Urinary bladder (tissue), 4 donors: ENCODE measurements at places on chromosomes 2 and 18. TPM values are rescaled to one million over a fixed set of nuclear protein-coding genes. Genes with fewer than 3 reads are reported as not detected.

GRCh38 chr2:29920631-29921559 is 491 bp downstream of the ALK start:
- no peak for DNase-seq

GRCh38 chr18:52850031-52850560 is 510.1 kb downstream of the DCC start:
- DNase-seq = no peak

- DNase-seq = no peak
Measured at GRCh38 chr2:18482666-18483065, 77.8 kb downstream of the RDH14 start.

KIAA2012 gene
- 0.05 TPM for polyA plus RNA-seq

ASIC4 gene
- polyA plus RNA-seq = 0.18 TPM

GRCh38 chr2:68835621-68836020 is 35.6 kb downstream of the BMP10 start:
- no peak for DNase-seq

DNA sequence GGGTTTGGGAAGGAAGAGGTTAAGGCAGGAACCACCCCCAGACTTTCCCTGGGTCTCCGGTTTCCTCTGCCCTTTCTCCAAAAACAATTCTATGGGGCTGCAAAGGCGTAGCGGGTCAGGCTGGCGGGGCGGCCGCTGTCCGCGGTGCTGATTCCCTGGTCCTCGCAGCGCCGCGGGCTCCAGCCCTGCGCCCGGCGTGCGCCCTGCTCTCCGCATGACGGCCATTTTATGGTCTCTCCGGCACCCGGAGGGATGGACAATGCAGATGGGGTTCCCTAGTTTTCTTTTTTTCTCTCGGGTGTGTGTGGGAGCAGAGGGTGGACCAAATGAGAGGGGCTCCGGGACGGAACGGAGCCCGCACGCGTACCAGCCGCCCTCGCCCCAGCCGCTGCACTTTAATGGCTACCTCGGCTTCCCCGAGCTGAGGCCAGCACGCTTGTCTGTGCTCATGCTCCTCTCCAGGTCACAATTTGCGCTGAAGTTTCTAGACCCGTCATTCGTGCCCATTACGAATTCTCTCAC is 1.6 kb downstream of the ST8SIA3 start:
- DNase-seq = no peak
